Neuronal stem cell (in vitro differentiated cells): ENCODE measurements at places on chromosomes 11 and 22.

DNA sequence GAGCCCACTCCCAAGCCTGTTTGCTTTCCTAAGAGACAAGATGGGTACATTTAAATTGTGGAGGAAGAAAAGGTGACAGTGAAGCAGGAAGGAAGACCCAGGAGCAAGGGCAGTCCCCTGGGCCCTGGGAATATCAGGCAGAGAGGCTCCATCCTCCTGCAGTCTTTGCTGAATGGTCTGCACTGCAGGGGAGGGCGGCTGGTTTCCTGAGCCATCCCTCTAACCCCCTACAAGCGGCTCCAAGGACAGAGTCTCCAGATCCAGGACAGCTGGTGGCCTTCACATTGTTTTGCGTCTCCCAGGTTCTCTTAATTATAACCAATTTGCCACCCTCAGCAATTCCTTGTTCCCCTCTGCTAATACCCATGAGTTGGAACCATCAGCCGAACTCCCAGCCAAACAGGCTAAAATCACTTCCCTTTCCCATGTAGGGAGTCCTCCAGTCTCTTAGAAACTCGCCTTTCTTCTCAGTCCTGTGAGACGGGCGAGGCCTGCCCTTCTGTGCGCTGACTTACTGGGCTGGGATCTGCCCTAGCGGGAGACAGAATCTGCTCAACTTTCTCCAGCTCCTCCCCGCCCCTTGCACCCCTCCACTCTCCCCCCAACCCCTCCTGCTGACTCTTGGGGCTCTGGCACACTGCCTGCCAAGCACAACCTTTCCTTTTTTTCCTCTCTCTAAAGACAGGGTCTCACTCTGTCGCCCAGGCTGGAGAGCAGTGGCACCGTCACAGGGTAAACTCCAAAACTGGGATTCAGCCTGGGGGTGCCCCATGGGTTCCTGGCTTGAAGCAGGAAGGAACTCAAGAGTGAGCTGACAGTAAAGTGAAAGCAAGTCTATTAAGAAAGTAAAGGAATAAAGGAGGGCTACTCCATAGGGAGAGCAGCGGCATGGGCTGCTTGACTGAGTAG lies 53.4 kb upstream of the EMID1 start:
- no peak for DNase-seq

- DNase-seq, result no peak
Measured at GRCh38 chr11:122108828-122109227, 7.2 kb downstream of the BLID start.

GRCh38 chr22:46459347-46460065 lies 77.9 kb downstream of the CELSR1 start:
- DNase-seq, result no peak

DNA sequence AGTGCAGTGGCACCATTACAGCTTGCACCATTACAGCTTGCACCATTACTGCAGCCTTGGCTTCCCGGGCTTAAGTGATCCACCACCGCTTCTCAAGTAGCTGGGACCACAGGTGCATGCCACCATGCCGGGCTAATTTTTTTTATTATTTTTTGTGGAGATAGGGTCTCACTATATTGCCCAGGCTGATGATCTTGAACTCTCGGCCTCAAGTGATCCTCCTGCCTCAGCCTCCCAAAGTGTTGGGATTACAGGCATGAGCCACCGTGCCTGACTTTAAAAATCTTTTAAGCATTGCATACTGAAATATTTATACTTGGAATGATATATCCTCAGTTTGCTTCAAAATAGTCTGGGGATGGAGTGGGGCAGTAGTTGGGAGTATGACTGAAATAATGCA lies 10.4 kb downstream of the PAFAH1B2 start:
- no peak for DNase-seq

DNA sequence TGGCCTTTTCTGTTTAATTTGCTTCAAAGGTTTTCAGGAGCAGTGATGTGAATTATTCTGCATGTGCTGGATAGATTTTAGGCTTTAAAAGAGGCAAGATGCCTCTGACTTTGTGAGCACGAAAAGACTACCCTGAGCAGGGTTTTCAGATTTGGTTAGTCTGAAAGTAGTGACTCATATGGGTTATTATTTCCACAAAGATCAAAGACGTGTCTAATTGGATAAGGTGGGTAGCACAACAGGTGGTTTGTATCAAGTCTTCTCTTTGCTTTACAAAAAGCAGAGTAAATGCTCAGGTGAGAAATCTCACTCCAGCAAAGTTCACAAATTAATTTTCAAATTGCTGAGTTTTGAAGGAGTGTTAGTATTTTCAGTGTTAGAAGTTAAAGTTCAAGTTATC lies 37.6 kb upstream of the DBX1 start:
- no peak for DNase-seq

DNA sequence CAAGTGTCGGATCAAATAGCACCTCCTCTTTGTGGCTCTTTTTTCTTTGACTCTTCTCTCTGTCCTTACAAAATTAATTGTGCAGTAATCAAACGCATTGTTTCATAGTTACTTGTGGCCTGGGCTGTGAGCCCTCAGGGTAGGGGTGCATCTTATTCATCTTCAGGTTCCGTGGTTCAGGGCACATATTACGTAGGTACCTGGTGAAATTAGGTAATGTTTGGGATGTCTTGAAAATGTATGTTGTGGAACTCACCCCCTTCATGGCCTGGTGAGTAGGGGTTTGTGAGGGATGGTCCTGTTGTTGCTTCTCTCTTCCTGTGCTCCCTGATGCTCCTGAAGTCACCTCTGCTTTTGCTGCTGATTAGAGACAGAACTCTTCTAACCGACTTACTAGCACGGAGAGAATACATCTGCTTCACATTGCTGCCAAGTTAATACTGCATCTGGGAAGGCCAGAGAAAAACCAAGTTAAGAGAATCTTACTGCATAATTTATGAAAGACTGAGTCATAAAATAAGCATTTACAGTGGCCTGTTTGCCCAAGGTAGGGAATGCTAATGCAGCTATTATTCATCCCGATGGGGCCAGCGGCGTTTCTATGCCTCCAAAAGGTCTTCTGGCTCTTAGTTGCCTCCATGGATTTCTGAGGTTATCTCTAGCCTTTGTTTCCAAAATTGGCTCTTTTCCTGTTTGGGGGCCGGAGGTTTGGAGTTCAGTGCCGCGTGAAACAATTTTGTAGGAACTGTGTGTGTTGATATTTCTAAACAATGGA lies 66.9 kb downstream of the TBC1D22A start:
- no peak for DNase-seq
